ENCODE measurements at places on chromosomes 1 and 21. TPM values are rescaled to one million over a fixed set of nuclear protein-coding genes. Genes with fewer than 3 reads are reported as not detected.

GRCh38 chr1:168303716-168304540, 23.3 kb downstream of the TBX19 start:
- DNase-seq = no peak

- no peak for DNase-seq
Measured at GRCh38 chr1:198879711-198880306, 241.0 kb downstream of the PTPRC start.

DNA sequence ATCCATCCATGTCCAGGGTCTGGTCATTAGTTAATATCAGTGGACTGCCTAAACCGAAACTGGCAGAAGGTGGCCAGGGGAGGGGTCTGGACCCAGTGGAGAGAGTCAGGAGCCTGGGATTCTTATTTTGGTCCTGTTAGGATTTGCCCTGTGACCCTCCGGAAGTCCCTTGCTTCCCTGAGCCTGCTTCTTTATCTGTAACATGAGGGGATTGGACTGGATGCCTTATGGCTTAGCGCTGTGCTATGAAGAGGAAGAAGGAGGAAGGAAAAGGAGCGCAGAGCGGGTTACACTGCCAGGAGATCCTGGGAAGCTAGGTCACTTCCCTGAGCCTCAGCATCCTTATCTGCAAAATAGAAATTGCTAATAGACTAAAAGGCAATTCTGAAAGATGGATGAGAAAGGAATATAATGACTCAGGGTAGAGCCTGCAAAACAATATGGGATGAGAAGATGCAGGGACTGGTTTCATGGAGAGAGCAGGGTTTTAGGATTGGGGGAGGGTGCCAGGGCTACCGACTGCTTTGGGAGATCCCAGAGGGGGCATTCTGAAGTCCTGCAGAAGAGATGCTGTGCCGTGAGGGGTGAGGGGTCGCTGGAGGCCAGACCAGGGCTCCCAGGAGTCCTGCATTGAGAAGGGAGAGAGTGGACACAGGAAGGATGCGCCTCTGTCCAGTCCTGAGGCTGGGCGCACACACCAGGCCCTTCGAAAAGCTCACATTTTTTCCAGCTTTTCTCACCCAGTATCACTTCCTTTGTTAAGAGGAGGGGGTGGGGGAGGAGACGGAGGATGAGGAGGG, 460 bp upstream of the ADORA1 start:
- DNase-seq = no peak

DNA sequence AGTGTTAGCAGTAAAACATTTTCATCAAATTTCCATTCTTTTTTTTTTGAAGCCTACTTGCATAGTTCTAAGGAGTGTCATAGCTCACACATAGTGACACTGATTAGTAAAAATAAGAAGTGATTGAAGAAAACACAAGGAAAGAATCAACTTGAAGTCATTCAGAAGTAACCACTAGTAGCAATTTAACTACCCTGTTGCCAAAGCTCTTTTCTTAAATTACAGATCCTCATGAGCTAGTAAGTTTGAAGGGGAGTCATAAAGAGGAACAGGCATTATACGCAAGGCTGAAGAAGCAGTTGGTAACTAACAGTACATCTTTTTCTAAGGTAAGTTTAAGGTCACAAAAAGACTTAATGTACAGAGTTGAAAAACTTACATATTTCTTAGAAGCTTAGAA, 332.2 kb downstream of the CHRM3 start:
- no peak for DNase-seq

DNA sequence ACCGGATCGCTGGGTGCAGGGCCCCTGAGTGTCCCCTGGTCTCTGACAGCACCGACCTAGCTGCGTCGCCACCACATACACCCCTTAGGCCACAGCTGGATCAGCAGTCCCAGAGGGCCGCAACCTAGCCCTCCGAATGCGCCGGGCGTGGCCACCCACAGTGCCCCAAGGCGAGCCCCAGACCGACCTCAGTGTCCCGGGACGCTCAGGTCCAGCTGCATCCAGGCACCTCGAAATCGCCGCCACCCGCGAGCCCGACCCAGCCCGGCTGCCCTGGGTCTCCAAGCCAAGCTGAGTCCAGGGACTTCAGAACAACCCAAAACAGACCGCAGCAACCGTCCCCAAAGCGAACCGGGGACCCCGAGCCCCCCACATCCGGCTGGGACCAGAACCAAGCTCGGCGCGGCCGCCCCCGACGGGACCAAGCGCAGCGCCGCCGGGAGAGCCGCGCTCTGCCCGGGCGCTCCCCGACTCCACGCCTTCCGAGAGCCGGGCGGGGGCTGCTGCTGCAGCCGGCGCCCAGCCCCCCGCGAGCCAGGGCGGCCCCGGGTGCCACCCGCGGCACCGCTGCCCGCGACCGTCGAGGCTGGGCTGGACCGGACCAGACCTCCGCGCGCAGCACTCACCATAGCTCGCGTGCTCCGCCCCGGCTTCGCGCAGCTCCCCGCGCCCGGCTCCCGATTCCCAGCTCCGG, 54.6 kb upstream of the ECE1 start:
- no peak for DNase-seq

Gene CFAP74
- total RNA-seq = 0.83 TPM

DNA sequence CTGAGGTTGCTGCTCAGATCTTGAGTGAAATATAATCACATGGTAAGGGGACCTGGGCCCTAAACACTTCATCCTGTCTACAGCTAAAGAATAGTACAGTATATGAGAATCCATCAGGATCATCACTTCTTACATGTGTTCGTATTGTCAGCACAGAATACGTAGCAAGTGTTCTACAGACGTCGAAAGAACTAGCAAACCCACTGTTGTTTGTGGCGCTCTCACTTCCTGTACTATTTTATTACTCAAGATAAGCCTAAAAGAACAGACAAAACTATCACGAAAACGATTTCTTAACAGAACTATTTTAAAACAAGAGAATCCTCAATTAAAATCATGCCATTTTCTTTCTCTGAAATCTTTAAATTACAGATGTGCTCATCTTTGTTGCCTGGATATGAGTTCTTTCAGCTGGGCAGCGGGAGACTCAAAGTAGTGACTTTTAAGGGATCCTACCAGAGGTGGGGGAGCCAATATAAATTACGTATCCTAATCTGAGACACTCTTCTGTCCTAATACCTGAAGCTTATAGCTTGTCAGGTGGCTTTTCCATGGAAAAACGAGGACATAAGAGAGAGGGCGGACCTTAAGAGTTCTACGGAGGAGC, 724 bp downstream of the ST7L start:
- no peak for DNase-seq

DNA sequence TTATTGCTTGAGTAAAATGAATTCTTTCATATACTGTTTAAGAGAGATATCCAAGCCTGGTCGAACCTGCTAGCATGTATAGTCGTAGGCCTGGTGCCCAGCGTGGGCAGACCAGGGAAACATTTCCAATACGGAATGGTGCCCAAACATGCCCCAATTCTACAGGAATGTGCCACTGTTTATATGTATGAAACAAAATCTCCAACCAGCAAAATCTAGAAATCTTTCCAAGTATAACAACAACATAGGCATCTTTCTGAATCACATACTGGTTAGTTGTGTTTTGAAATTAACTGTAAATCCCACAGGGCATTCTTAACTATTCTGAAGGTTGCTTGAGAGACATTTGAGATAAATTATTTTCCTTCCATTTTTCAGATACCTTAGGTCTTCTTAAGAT, 17.0 kb upstream of the ABCD3 start:
- DNase-seq = no peak

All from ureter (tissue), 1 donor.